CD4-positive, alpha-beta T cell (primary cell): ENCODE measurements at places on chromosomes 16 and 17.

GRCh38 chr16:58563235-58563634, 47.9 kb downstream of the SETD6 start:
- DNase-seq, result no peak

DNA sequence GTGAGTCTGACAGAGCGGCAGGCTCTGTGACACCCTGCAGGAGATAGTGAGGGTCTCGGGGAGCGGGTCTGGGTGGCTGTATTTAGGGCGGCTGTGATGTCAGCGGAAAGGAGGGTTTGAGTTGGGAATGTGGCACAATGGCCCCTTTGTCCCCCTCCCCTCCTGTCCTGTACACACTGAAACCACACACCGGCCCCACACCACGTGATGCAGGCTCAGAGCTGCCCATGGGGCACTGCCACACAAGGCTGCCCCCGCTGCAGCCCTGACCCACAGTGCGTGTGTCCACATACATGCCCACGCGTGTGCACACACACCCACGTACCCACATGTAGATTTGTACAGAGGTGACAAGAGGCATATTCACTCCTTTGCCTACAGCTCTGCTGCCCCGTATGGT, 15.3 kb downstream of the SGCA start:
- no peak for DNase-seq

DNA sequence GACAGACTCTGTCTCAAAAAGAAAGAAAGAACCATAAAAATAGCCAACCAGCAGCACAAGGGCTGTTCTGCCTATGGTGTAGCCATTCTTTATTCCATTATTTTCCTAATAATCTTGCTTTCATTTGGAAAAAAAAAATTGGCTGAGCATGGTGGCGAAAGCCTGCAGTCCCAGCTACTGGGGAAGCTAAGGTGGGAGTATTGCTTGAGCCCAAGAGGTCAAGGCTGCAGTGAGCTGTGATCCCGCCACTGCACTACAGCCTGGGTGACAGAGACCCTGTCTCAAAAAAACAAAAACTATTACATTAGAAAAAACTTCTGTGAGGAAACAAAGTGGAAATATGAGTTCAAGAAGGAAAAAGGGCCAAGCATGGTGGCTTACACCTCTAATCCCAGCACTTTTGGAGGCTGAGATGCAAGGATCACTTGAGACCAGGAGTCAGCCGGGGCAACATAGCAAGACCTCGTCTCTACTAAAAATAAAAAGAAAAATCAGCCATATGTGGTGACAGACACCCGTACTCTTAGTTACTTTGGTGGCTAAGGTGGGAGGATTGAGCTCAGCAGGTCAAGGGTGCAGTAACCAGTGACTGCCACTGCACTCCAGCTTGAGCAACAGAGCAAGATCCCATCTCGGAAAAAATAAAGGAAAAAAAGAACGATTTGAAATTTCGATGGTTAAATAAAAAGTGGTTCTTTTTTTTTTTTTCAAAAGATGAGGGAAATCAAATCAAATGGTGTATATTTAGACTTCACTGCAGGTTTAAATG, 2.5 kb downstream of the DCAKD start:
- DNase-seq, result no peak

GRCh38 chr17:14197586-14197985, 39.1 kb downstream of the CDRT15 start:
- peak; percentile 37 for DNase-seq

DNA sequence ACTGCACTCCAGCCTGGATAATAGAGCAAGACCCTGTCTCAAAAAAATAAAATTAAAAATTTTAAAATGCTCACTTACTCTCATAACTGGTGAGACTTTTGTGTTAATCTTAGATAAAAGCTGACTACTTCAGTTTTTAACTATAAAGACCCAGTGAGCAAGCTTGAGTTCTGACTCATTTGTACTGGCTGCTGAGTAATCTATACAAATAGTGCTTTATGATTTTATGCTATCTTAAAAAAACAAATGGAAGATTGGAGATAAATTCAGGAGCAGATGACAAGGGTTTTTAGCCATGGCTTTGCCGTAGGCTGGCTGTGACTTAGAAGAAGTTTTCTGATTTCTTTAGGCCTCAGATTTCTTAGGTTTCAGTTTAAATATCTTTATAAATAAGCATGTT, 30.5 kb downstream of the SNTB2 start:
- no peak for DNase-seq

DNA sequence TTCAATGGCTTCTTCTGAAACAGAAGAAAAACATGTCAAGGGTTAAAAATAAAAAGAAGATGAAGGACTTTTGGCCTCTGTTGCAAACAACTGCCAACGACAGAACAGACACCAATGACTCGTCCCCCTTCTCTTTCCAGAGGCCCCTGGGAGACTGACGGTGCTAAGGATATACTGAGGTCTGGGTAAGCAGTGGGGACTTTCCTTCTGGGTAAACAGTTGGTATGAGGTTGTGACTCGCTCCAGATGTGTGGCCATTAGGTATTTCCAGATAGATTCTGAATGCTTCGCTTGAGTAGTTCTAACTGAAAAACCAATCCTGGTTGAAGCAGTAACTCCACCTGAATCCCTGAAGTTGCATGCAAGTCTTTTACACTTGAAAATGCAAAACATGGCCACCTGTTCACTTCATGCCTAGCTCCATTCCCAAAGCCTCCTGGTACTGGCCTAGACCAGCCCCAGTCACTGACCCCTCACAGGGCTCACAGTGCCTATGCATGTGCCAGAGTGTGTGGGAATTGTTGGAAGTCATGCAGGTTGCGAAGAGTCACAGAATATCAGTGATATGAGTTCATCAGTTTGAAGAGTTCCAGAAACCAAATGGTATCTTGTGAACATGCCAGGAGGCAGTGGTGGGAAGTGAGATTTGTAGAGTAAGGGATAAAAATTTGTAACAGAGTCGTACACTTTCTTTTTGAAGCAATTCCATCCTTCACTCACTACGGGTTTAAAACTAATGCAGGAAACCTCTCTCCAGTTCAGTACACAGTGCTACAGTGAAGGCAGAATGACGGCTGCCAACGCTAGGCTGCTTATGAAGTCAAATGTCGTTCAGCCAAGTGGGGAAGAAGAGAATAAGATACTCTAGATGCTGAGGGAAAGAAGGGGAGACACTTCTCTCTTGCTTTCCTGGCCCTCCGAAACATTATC, 217.8 kb downstream of the ZFHX3 start:
- no peak for DNase-seq

GRCh38 chr17:57670769-57671569, 74.1 kb downstream of the CCDC182 start:
- no peak for DNase-seq

- no peak for DNase-seq
Observed at GRCh38 chr16:63228259-63228658, 1192.0 kb upstream of the CDH8 start.

DNA sequence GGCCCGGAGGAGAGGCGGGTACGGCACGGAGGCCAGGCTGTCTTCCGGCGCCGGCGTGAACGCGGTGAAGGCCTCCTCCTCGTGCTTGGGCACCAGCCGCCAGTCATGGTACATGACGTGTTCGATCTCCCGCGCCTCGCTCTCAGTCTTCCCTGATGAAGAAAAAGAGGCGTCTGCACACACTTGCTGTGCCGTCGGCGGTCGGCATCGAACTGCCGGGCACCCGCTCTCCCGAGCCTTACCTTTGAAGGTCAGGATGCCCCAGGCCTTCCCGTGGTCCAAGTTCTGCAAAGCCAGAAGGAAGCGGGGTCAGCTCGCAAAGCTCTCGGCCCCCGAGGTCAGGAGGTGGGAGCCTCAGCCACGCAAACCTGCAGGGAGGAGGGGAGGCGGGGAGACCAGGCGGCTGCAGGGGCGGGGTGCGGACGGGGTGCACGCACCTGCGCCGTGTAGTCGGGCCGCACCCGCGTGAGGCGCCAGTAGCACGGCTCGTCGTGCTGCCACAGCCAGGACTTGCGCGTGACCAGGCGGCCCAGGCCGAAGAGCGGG, at the start of gene EME2:
Gene EME2 (plus strand): TSS at position 449 of the 546 bp plus-strand sequence. CDS start 418 bp downstream, outside the sequence.
- DNase-seq, result peak; percentile 58

GRCh38 chr16:78577630-78578029, 478.2 kb downstream of the WWOX start:
- DNase-seq, result no peak

DNA sequence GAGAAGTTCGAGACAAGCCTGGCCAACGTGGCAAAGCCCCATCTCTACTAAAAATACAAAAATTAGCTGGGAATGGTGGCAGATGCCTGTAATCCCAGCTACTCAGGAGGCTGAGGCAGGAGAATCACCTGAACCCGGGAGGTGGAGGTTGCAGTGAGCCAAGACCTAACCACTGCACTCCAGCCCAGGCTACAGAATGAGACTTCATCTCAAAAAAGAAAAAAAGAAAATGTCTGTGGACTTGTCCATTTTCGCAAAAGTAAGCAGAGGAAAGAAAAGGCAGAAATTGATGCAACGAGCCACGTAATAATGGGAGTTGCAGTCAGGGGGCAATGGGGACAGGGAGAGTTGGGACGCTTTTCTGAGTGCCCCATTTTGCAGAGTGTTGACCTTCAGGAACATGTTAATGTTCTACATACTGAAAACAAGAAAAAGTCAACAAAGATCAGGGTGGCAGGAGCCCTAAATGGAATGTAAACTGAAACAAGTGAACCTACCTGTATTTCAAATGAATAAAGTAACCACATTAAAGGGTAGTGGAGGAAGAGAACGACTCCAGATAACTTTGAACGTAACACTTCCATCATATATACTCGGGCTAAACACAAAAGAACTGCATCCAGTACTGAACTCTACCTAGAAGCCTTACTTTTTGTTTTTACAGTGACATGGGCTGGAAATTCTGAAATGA, 76.4 kb downstream of the CNGB1 start:
- no peak for DNase-seq
